ENCODE measurements at places on chromosomes 5 and 9.
A peak's percentile ranks its signal among the peaks of the same experiment; 100 is the strongest.

GRCh38 chr5:73952872-73953271 is 326.9 kb downstream of the ARHGEF28 start:
- no peak for DNase-seq

DNA sequence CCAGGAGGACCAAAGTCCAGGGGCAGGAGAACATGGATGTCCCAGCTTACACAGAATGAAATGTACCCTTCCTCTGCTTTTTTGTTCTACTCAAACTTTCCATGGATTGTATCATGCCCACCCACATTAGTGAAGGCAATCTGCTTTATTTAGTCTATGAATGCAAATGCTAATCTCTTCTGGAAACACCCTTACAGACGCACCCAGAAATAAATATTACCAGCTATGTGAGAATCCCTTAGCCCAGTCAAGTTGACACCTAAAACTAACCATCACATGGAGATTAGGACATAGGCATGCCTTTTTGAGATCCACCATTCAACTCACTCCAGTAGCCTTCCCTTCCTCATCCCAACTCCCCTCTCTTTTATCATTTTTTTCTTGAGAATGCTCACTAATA is 6.1 kb upstream of the SPTLC1 start:
- DNase-seq = no peak

- no peak for DNase-seq
Measured at GRCh38 chr9:16721972-16722371, 148.5 kb downstream of the BNC2 start.

DNA sequence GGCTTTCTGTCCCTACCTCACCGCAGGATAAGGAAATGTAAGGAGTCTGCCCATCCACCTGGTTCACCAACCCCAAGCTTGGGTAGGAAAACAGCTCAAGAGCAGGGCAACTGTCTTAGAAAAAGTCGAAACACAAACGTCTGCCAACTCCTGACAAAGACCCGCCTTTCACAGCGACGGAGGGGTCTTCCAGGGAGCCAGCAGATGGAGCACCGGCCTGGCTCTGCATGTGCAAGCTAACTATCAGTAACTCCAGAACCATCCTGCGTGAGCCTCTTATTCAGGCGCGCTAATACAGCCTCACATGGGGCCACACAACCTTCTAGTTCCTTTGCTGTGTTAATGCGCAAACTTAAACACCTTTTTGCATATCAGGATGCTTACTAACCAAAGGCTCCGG is 26.9 kb downstream of the CAMSAP1 start:
- no peak for DNase-seq

GRCh38 chr5:177366528-177367322 is 9.0 kb downstream of the RGS14 start:
- DNase-seq = no peak

DNA sequence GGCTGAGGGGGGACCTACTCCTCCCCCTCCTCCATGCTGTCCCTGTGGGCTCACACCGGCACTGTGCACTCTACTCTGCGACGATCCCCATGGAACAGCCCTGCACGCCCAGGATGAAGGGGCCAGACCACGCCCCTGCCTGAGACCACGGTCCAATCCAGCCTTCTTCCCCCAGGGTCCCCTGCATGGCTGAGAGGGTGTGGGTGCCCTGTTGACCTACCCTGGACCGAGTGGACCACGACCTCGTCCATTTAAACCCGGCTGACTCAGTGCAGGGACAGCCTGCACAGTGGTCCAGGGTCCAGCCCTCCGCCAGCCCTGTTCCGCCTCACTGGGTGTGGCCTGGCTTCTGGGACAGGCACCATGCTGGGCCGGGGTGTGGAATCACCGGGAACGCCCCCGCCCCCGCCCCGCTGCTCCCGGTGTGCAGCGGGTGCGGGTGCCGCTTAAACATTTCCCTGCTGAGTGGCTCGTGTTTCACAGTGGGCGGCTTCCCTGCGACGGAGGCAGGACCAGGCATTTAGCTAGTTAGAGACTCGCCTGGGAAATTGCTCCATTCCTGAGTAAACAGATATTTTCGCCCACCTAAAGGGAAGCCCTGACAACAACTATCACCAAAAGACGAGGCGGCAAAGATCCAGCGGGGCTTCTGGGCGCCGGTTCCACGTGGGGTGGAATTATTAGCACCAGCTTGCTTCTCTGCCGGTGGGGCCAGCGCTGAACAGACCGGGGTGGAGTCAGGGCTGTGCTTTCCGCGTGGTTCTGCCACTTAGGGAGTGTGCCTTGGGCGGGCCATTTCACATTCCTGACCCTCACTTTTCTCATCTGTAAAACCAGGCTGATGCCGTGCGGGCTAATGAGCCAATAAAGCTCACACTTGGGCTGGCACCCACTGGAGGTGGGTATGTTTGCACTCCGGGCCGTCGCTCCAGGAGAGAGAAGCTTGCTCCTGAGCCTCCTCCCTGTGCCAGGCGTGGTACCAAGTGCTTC is 22.6 kb downstream of the DBH start:
- peak; percentile 7 for DNase-seq

- no peak for DNase-seq
Measured at GRCh38 chr5:151721087-151721646, 34.5 kb upstream of the SPARC start.

DNA sequence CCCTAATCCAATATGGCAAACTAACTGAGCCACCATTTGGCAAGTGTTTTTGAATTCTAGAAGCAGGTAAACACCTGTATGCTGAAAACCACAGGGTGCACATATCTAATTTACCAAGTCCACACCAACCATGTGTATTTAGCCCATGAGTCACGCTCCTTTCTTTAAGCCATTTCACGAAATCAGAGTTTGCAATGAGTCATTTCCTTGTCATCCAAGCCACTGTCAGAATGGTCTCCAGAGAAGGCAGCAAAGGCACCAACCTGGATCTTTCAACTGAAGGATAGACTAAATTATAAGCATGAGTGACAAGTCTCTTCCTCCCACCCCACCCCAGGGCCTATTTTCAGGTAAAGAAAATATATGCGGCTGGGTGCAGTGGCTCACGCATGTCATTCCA is 110.0 kb downstream of the PAX5 start:
- no peak for DNase-seq

- no peak for DNase-seq
Measured at GRCh38 chr5:99646011-99646647, 717.3 kb upstream of the CHD1 start.
